ENCODE measurements at places on chromosomes 6 and 20.

DNA sequence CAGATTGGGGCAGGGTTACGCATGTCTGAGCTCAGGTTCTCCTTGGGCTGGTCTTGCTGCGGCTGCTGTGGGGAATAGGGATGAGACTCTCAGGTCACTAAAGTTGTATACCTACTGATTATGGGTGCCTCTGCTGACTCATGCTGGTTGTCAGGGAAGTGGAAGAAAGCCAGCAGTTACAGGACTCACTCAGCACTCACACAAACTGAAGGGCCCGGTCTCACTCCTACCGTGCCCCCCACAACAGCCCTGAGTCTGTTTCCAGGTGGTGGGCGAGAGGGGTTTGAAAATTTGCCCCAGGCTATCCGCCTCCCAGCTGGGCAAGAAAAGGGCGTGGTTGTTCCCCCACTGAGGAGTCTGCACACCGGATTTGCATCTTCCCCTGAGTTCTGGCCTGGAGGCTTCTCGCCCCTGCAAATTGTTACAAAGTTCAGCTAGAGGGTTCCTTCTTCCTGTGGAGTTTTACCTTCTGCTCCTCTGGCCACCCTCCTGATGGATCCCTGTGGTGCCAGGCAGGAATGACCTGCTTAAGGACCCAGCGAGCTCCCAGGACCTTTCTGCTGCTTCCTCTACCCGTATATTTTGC lies 659.2 kb downstream of the HDGFL1 start:
- DNase-seq = no peak

DNA sequence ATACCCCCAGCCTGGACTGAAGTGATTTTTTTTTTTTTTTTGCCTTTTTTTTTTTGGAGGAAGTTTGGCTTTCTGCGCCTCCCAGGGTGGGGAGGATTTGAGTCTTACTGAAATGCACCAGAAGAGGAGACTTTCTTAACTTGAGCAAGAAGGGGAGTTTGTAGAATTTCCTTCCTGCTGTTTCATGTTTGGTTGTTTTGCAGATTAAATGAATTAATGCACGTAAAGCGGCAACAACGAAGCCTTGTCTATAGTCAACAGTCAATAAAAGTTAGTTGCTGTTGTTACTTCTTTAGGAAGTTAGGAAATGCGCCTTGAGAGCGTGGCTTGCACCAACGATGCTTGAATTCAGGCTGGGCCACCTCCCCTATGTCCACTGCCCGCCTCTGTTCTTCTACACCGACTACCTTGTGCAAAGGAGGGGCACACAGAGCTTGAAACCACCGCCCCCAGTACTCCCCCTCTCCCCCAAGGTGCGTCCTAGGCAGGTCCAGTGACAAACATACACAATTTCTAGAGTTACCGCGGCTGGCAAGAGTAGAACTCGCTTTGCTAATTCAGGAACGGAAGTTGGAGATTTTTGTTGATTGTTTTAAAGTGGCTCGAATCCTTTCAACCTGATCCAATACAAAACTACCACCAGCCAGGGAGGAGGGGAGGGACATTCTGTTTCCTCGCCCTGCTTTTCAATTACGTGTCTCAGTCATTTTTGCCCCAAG lies 830 bp upstream of the CYP24A1 start:
- no peak for DNase-seq

DNA sequence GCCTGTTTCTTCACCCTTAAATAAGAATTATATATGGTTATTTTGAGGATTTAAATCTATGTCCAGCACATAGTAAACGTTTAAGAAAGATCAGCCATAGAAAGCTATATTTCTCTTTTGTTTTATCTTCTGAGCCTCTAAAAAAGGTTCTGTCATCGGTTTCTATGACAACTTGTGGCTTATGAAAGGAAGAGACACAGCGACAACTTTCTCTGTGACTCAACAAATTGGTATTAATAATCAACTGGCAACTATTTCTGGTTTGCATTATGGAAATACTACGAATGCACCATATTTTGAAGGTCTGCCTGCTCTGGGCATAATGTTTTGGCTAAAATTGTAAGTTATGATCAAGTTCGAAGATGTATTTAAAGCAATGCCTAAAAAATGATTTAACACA lies 751.0 kb downstream of the CD109 start:
- no peak for DNase-seq

- DNase-seq = no peak
Observed at GRCh38 chr6:67506352-67506751, 1128.7 kb upstream of the ADGRB3 start.

GRCh38 chr6:124885171-124885570 lies 77.1 kb upstream of the RNF217 start:
- no peak for DNase-seq

GRCh38 chr6:137265561-137266308 lies 46.5 kb upstream of the IFNGR1 start:
- no peak for DNase-seq
